IPS DF 19.7 (cell line): ENCODE measurements at places on chromosomes 16 and 17.

GRCh38 chr16:68272507-68273209, 8.3 kb downstream of the SLC7A6 start:
- DNase-seq, result no peak

DNA sequence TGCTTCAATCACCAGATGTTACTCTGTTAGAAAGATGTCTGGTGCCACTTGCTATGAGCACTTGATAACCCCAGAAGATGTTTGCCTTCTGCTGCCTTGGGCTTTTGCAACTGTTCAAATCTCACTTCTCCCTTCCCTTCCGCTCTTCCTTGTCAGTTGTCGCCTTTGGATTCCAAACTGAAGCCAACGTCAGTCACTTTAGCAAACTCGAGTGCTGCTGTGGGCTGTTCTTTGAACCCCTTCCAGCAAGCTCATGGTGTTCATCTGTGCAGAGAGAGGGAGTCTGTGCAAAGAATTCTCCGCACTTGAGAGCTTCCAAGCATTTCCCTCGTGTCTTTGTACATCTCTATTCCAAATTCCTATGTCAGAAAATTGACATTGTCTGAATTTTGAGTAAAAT, 879.4 kb downstream of the CDH11 start:
- no peak for DNase-seq

DNA sequence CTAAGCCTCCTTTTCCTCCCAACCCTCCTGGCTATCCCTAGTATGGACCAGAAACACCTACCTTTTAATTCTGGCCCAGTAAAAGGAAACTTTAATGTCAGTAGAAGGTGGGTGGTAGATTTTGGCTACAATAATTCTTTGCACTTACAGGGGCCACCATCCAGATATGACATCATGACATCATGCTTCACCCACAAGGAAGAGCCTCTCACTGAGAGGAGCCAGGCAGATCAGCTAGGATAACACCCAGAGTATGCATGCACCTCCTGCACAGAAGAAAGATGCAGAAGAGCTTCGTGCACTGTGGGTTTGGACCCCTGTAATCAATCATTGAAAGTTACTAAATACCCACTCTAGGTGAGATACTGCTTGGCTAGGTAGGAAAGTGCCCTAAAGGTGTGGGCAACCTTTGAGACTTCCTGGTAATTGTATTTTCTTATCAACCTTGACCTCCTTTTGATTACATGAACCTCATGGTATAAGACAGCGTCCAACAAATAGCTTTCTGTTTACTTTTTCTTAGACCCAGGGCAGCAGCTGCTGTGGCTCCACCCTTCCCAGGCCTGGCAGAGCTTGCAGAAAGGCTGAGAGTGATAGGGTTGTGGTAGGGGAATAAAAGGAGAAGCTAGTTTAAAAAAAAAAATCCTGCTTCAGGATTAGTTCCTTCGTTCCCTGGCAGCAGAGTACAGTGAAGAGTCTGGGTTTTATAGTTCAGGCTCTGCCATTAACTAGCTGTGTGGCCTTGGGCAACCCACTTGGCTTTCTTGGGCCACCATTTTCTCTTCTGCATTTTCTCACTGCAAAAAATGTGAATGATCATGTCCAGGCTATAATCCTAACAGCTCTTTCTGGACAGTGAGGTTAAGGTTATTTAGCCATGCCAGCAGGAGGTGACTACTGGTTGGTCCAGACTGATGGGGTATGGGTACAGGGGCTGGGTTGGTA, 6.2 kb downstream of the MAP3K14 start:
- DNase-seq, result no peak

DNA sequence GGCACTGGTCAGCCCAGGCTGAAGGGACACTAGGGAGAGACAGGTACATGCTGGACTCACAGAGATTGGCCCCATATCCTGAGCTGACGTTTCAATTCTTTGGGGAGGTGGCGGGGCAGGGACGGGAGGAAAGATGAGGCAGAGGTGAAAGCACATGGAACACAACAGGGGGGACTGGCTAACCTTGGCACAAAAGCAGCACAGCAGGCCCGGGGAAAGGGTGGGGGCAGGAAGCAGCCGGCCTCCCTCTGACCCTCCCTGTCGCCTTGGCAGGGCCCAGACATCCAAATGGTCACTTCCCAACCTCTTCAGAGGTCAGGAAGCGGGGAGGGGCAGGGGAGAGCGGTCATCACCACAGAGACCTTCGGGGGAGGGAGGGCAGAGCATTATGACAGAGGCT, 6.6 kb downstream of the VAT1 start:
- DNase-seq, result no peak

- DNase-seq, result peak; percentile 20
These were observed 155.7 kb downstream of the SOCS1 start for GRCh38 chr16:11100239-11100750.

GRCh38 chr17:45003877-45004276, 35.8 kb upstream of the C1QL1 start:
- no peak for DNase-seq

DNA sequence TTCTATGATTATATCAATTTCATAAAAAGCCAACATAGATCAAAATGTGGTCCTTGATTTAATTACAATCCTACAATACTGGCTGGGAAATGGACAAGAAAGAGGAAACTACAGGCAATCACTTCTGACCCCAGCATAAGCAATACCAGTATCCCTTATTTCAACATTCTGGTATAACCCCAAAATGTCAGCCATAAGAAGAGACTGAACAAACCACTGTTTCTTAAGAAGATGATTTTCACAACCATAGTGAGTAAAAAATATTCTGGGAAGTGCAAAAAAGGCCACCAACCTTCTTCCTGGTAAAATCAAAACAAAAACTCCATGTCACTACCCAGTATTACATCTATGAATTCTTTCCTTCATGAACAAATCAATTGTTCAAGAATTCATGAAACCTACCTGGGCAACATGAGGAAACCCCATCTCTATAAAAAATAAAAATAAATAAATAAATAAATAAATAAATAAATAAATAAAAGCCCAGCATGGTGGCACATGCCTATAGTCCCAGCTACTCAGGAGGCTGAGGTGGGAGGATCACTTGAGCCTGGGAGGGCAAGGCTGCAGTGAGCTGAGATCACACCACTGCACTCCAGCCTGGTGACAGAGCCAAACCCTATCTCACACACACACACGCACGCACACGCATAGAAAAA, 7.5 kb downstream of the N4BP1 start:
- no peak for DNase-seq

DNA sequence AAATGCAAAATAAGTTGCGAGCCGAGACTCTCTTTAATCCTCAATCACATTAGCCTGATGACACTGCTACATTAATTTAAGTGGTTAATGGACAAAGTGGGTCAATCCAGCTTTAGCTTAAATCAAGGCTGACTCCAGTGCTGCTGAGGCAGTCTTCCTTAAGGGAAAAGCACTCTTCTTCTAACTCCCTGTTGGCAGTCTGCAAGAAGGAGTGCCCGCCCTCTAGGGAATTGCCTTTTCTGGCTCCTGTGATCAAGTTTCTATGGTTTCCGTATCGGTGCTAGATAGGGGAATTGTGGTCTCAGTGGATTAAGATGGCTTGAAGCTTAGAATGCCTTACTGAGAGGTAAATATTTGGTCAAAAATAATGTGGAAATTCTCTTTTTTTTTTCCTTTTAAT, 41.0 kb downstream of the HS3ST3B1 start:
- no peak for DNase-seq

DNA sequence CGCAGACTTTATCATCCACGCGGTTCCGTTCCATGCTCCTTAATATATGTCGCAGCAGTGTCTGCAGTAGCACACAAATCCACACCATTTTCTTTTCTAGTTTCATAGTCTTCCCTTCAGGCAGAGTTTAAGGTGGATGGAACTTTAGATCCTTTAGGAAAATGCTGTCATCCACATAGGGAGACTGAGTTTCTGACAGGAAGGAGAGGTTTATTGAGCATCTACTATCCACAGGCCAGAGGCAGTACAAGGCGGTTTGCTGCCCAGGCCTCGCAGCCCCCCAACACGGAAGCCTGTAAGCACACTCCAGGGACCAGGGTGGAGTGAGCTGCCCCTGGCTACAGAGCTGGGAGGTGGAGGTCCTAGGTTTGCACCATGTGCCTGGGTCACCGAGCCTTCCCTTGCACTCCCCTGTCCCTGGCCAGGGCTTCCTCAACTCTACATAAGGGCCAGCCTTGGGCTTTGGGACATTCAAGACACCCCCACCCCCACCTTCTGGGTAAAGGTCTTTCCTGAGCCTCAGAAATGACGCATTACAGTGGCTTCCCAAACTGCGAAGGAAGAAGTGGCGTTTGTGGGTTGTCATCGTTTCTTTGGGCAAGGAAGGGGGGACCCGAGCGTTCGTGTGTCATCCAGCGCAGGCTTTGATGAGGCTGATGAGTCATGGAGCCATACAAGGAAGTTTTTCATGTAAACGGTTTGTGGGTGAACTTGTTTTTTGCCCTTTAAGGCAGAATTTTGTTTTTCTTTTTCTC, 146.5 kb upstream of the PLCG2 start:
- no peak for DNase-seq
